ENCODE measurements at places on chromosomes 6 and 20. TPM values are rescaled to one million over a fixed set of nuclear protein-coding genes. Genes with fewer than 3 reads are reported as not detected.

The MCHR2 gene
- 0.19 TPM for polyA plus RNA-seq

The R3HDML gene
- polyA plus RNA-seq = 0.12 TPM

The IRAK1BP1 gene
- polyA plus RNA-seq = 8.0 TPM

The GPSM3 gene
- 9.9 TPM for polyA plus RNA-seq

The IL17F gene
- polyA plus RNA-seq = not detected

The GZF1 gene
- 22.7 TPM for polyA plus RNA-seq

The BPIFB1 gene
- polyA plus RNA-seq = 0.36 TPM

The FARS2 gene
- 16.9 TPM for polyA plus RNA-seq

The UNC5CL gene
- 1.4 TPM for polyA plus RNA-seq

The WFDC12 gene
- polyA plus RNA-seq = not detected

The HNF4A gene
- 0.21 TPM for polyA plus RNA-seq

The TPX2 gene
- 25.4 TPM for polyA plus RNA-seq

The SAMD10 gene
- 41.3 TPM for polyA plus RNA-seq

The METTL24 gene
- polyA plus RNA-seq = 2.8 TPM

The PPP1R14C gene
- 33.4 TPM for polyA plus RNA-seq

The TMEM244 gene
- not detected for polyA plus RNA-seq

The STMND1 gene
- polyA plus RNA-seq = 0.33 TPM

The EDN3 gene
- polyA plus RNA-seq = 7.7 TPM

The MDFI gene
- 150 TPM for polyA plus RNA-seq

The LY6G6D gene
- polyA plus RNA-seq = 0.51 TPM

The COL9A3 gene
- polyA plus RNA-seq = 76.1 TPM

The NFYA gene
- polyA plus RNA-seq = 26.5 TPM

The MTFR2 gene
- 1.4 TPM for polyA plus RNA-seq

The SLC52A3 gene
- 1.1 TPM for polyA plus RNA-seq

The CLDN20 gene
- polyA plus RNA-seq = 0.71 TPM

The BICRAL gene
- 14.0 TPM for polyA plus RNA-seq

The TCF15 gene
- polyA plus RNA-seq = 1.7 TPM

The RAET1L gene
- not detected for polyA plus RNA-seq

The PTK7 gene
- 61.9 TPM for polyA plus RNA-seq

The ACOT13 gene
- 19.1 TPM for polyA plus RNA-seq

The OGFR gene
- polyA plus RNA-seq = 46.6 TPM

The GJA10 gene
- polyA plus RNA-seq = not detected

The KCNS1 gene
- polyA plus RNA-seq = 7.9 TPM

The VEGFA gene
- polyA plus RNA-seq = 49.9 TPM

The CLPSL1 gene
- polyA plus RNA-seq = not detected

The TPD52L1 gene
- 16.5 TPM for polyA plus RNA-seq

The TRAPPC3L gene
- polyA plus RNA-seq = 0.46 TPM

The DPM1 gene
- polyA plus RNA-seq = 40.5 TPM

The PACRG gene
- polyA plus RNA-seq = 20.2 TPM

The RALGAPA2 gene
- 14.4 TPM for polyA plus RNA-seq

The HCK gene
- polyA plus RNA-seq = 5.1 TPM

The CCM2L gene
- polyA plus RNA-seq = 6.4 TPM

The PRICKLE4 gene
- 1.6 TPM for polyA plus RNA-seq

The CNR1 gene
- 78.6 TPM for polyA plus RNA-seq

The KHDC3L gene
- polyA plus RNA-seq = 0.53 TPM

The TBX18 gene
- polyA plus RNA-seq = 11.3 TPM

The PGBD1 gene
- 15.7 TPM for polyA plus RNA-seq

The PRDM13 gene
- 1.8 TPM for polyA plus RNA-seq

The ACTL10 gene
- polyA plus RNA-seq = 1.2 TPM

The C20orf204 gene
- 3.1 TPM for polyA plus RNA-seq

The SLC32A1 gene
- polyA plus RNA-seq = 51.5 TPM

The BPIFB2 gene
- polyA plus RNA-seq = not detected

The PLG gene
- 3.6 TPM for polyA plus RNA-seq

The RBBP8NL gene
- polyA plus RNA-seq = not detected

The MAK gene
- 2.4 TPM for polyA plus RNA-seq

The EEF1E1 gene
- polyA plus RNA-seq = 66.7 TPM

The PCIF1 gene
- polyA plus RNA-seq = 49.9 TPM

The GSTA2 gene
- not detected for polyA plus RNA-seq

The OXT gene
- 0.32 TPM for polyA plus RNA-seq
